MG63 (cell line): ENCODE measurements at places on chromosomes 1 and 21.

DNA sequence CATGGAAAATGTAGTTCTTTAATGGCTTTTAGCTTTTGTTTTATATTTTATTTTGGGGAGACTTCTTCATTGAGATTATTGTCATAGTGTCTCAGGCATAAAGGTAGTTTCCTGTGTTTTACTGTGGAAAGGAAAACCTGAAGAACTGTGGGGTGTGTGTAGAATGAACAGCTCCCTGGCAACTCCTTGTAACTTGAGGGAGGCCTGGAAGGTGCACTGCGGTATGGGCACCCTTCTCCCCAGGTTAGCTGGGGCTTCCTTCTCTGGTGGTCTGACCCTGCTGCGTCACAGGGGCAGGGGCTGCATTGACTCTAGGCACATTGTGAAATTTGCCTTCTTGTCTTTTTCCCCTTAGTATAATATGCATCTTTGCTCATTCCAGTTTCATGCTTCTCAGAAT, 1.7 kb downstream of the ATP1B1 start:
- no peak for DNase-seq

GRCh38 chr21:21232320-21232719, 234.1 kb downstream of the NCAM2 start:
- peak; percentile 20 for DNase-seq

DNA sequence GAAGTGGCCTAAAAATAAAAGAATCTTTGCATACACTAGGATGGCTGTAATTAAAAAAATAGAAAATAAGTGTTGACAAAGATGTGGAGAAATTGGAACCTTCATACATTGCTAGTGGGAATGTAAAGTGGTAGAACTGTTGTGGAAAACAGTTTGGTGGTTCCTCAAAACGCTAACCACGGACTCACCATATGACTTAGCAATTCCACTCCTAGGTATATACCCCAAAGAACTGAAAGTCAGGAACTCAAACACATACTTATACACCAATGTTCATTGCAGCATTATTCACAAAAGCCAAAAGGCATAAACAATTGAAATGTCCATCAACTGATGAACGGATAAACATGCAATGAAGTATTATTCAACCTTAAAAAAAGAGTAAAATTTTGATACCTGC, 10.8 kb upstream of the HMGCL start:
- no peak for DNase-seq

DNA sequence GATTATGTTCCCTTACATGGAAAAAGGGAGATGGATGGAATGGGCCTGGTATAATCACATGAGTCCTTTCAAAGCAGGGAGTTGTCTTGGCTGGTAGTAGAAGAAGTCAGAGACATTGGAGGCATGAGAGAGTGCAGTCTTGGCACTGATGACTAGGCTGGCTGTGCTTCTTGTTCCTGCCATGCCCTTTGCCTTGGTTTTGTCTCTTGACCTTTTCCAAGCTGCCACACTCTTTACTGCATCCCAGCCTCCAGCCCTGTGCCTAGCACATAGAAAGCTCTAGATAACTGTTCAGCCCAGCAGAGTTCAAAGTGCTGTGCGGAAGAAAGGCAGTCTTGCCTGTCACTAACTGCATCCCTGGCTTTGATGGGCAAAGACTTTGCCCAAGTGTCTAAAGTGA, 412.6 kb downstream of the PRDM2 start:
- DNase-seq = no peak

- DNase-seq = no peak
Measured at GRCh38 chr1:228415853-228416216, 826 bp downstream of the TRIM17 start.

GRCh38 chr1:4121293-4121684, 221.2 kb upstream of the C1orf174 start:
- DNase-seq = no peak

- DNase-seq = peak; percentile 83
Measured at GRCh38 chr1:156805766-156806511, 10.7 kb downstream of the SH2D2A start.

DNA sequence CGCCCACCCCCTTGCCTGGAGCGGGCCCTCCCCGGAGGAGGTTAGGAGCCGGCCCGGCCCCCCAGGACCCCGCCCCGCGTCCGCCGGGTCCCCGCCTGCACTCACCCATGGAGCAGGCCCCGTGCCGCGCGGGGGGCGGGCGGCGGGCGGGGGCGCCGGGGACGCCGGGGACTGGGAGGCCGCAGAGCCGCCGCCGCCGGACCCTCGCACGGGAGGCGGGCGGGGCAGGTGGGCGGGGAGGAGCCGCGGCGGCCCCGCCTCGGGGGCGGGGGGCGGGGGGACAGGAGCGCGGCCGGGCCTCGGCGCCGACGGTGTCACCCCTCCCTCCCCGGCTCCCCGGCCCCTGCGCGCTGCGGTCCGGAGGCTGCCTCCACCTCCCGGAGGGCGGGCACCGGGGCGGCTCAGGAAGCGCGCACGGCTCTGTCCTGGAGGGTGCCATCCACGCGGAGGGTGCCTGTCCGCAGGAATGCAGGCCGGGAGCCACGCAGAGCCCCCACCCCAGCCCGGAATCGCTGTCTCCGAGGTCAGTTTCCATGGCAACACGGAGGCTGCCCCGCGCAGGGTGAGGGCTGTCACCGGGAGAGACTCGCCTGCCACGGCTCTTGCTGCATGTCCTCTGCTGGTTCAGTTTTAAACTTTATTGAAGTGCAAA, 5.9 kb upstream of the PLEKHG5 start:
- DNase-seq = peak; percentile 45

GRCh38 chr1:36089393-36090121, 865 bp downstream of the ADPRS start:
- DNase-seq = peak; percentile 44

- no peak for DNase-seq
Measured at GRCh38 chr1:237774246-237774645, 116.5 kb downstream of the ZP4 start.

GRCh38 chr1:56424744-56425493, 154.4 kb downstream of the PLPP3 start:
- DNase-seq = peak; percentile 58

DNA sequence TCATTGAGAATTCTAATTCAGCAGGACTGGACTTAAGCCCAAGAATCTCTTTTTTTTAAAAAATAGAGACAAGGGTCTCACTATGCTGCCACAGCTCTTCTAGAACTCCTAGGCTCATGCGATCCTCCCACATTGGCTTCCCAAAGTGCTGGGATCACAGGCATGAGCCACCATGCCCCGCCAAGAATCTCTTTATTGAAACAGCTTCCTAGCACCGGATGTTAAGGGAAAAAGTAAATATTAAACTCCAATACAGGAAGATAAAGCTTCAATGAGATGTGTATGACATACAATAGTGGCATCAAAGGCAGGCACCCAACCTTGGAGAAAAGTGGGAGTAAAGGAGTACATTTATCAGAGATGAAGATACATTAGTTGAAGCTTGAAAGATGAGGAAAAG, 25.5 kb downstream of the PUM1 start:
- no peak for DNase-seq

- no peak for DNase-seq
Measured at GRCh38 chr1:168629466-168629865, 53.1 kb downstream of the XCL1 start.

DNA sequence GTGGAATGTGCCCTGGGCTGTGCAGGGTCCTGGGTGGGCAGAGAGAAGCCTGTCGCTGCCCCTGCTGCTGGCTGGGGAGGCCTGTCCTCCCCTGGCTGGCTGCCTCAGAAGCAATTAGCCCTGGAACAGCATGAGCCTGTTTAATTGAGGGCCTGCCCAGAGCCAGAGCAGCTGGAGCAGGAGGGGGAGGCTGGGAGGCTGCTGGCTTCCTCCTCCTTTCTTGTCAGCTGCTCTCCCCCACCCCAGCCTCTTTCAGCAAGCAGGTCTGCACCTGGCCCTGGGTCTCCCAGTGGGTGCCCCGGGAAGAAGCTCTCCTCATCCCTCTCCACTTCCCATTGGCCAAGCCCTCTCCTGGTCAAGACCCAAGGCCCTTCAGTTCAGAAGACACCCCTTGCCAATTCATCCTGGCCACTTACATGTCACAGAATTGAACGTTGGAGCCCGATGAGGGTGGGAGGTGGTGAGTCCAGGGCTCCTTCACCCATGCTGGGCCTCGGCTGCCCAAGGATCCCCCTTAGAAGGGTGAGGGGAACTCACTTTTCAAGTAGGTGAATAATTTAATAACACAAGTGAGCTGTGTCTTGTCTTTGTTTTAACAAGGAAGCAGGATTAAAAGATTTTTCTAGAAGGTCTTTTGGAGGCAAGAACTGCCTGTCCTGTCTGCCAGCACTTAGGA, 13.2 kb downstream of the AMPD2 start:
- no peak for DNase-seq

DNA sequence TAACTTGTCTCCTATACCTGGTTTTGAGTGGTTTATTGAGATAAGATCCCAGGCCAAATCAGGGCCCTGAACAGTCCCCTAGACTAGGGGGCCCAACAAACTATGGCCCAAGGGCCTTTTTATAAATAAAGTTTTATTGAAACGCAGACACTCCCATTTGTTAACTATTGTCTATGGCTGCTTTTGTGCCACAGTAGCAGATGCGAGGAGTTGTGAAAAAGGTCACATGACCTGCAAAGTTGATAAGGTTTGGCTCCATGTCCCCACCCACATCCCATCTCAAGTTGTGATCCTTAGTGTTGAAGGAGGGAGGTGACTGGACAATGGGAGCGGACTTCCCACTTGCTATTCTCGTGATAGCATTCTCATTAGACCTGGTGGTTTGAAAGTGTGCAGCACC, 29.5 kb upstream of the RAB4A start:
- DNase-seq = no peak

- DNase-seq = no peak
Measured at GRCh38 chr1:80534606-80535360, 1266.0 kb upstream of the ADGRL2 start.

GRCh38 chr1:203592156-203592555, 34.5 kb upstream of the ATP2B4 start:
- DNase-seq = no peak

- DNase-seq = peak; percentile 87
Measured at GRCh38 chr1:12135612-12136011, 31.2 kb upstream of the TNFRSF1B start.

DNA sequence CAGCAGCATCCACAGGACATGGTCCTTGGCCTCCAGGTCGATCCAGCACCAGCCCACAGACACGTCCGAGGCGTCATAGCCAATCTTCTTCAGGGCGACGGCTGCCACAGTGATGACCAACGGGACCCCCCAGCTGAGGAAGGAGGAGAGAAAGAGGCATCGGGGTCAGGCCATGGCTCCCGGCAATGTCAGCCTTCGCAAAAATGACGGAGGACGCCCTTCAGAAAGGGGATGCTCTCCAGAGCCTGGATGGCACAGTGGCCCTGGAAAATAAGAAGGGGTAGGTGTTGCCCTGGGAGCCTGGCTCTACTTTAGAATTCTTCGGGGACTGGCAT, 17.6 kb downstream of the GPR157 start:
- DNase-seq = no peak

DNA sequence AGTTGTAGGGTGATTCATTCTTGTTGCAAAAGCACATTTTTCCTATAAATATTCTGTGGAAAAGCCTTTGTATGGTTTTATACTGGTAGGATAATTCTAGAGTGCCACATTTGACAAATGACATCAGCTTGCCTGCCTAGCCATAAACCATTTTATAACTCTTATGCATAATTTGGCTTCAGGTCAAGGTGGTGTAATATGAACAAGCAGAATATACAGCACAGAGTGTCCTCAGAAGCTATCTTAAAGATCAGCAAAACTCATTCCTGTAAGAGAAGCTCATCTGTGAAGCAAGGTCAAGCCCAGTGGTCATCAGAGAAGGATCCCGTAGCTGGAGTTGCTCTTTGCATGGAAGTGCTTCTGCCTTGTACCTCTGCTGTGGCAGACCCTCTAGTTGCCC, 24.0 kb upstream of the C1orf21 start:
- no peak for DNase-seq

DNA sequence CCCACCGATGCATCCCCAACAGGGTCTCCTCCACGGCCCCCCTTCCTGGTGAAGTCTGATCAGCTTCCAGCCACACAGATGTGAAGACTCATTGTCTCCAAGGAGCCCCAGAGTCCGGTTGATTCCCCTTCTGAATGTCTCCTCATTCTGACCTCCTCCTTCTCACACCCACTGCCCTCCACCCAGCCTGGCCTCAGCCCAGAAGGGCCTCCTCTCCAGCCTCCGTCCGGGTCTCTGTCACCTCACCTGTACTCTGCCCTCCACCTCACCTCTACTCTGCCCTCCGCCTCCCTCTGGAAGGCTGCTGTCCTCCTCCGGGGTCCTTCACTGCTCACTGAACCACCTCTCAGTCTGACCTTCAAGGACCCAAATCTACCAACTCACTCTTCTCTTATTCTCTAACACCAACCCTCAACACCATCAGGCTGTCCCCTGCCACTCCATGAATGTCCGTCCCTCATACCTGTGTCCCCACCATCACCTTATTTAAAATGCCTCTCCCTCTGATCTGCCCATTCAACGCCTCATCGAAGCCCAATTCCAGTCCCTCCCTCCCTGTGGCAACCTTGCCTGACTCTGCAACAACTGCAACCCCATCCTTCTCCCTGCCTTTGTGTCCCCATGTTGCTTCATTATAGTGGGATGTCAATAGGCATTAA, 201.2 kb downstream of the TOMM20 start:
- no peak for DNase-seq

- peak; percentile 37 for DNase-seq
Measured at GRCh38 chr1:21175670-21176581, 771 bp downstream of the EIF4G3 start.

GRCh38 chr1:27960762-27961645, 1.2 kb downstream of the XKR8 start:
- peak; percentile 81 for DNase-seq

DNA sequence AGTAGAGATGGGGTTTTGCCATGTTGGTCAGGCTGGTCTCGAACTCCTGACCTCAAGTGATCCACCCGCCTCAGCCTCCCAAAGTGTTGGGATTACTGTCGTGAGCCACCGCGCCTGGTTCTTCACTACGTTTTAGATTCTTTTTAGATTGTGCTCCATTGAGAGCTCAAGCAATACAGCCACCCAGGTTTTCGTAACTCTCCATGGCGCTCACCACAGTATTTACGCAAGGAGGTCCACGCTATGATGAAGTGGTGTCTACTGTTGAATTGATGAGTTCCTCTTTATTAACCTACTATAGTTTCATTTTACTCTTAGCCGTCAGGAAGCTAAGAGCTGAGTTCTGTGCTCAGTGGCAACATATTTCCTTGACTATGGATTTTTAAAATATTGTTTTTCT, 1.8 kb upstream of the KIF1B start:
- DNase-seq = no peak

DNA sequence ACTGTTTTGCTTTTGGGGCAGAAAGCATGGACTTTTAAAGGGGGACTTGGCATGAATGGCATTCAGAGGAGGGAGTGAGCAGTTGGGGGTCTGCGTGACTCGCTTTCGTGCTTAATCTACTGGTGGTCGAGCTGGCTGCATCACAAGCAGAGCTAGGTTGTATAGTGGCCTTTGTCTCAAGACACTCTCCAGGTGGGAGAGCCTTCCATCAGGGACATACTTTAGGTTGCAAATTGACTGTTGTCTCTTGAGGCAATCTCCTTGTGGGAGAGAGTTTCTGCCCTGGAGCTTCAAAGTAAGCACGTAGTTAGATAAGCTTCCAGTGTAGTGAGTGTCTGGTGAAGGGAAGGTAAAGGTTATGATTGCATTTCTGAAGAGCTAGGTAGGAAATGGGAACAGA, 93.9 kb downstream of the C1orf21 start:
- DNase-seq = no peak
